ENCODE measurements at places on chromosomes 5 and 9.

GRCh38 chr5:122030251-122030650 lies 47.8 kb downstream of the LOX start:
- DNase-seq: no peak

- no peak for DNase-seq
These were observed 351.5 kb downstream of the GADD45G start for GRCh38 chr9:89956331-89956730.

GRCh38 chr5:54753034-54753433 lies 232.4 kb downstream of the ESM1 start:
- DNase-seq: no peak

GRCh38 chr9:134809826-134810225 lies 70.8 kb upstream of the FCN2 start:
- no peak for DNase-seq

- DNase-seq: no peak
These were observed 1.3 kb downstream of the NOTCH1 start for GRCh38 chr9:136544548-136544963.

DNA sequence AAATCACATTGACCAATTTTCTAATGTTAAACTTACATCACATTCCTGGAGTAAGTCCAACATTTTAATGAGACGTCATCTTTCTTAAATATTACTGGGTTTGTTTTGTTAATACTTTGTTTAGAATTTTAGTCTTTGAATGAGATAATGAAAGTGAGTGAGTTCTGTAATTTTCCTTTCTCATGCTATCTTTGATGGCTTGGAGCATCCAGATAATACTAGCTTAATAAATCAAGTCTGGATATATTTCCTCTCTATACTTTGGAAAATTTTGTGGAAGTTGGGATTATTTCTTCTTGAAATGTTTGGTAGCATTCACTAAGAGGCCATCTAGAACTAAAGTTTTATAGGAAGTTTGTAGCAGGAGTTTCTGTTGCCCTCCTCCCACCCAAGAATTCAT lies 90.8 kb upstream of the IL7R start:
- no peak for DNase-seq

DNA sequence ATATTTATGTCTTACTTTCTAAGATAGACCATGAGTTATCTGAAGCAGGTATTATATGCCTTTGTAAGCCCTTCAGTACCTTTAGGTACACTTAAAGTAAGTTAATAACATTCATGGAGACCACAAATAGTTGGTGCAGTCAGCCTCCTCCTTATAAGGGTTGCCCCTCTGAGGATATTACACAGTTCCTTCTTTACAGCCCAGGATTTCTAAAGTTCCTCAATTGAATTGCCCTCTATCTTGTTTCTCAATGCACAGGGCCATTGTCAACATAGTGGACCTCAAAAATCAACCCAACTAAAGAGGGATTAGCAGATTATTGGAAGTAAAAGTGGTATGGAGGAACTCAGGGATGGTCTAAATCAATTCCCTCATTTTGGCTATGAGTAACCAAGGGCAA lies 50.3 kb downstream of the HMHB1 start:
- DNase-seq: no peak

- DNase-seq: no peak
These were observed 119.2 kb downstream of the RGS3 start for GRCh38 chr9:113582698-113583200.

GRCh38 chr9:26551451-26551850 lies 341.2 kb downstream of the CAAP1 start:
- DNase-seq: no peak

DNA sequence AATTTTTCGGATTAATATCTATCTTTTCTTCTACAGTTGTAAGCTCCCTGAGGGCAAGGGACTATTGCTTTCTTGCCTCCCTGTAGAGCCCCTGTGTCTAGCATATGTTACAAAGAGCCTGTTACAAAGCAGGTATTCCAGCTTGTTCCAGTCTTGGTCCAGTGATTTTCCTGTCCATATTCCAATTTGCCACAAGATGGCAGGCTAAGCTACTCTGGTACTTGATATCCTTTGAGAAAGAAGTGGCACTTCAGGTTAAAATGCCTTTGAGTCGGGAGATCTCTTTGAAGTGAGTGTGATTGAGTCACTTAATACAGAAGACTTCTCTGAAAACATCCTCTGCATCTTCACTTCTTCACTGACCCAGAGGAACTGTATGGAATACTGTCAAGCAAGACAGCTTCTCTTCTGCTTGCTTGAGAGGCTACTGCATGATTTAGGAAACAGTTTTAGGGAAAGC lies 24.5 kb downstream of the CAVIN4 start:
- DNase-seq: no peak

GRCh38 chr5:61280205-61280604 lies 51.9 kb upstream of the ZSWIM6 start:
- DNase-seq: no peak

DNA sequence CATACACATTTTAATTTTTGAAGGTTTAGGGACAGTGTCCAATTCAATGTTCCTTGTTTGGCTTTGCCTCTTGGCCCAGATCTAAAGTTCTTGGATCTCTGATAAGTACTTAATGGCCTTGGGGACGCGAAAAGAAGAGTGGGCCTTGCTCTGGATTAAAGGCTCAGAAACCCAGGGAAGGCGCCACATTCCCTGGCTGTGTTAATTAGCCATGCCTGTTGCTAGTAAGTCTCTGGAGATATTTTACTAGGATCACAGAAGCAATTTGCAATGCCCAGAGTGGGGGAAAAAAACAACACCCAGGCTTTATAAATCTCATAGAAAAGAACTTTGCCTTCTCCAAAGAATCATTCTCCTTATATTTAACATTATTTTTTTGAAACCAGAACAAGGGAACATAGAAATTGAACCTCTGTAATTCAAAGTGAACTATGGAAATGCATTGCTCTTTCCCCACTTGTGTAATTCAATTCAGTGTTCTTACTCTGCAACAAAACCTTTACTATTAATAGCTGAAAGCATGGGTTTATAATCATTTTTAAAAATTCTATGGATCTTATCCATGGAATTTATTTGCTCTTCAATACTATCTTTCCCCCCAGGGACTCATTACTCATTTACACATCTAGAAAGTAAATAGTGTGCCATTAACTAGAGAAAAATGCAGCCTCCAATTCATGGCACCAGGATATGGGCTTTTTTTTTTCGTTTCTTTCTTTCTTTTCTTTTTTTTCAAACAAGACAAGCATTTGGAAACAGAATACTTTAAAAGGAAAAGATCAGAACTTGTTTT lies 172.2 kb upstream of the ANKRD55 start:
- no peak for DNase-seq

- no peak for DNase-seq
These were observed 29.8 kb downstream of the ANKRD33B start for GRCh38 chr5:10593531-10594181.

DNA sequence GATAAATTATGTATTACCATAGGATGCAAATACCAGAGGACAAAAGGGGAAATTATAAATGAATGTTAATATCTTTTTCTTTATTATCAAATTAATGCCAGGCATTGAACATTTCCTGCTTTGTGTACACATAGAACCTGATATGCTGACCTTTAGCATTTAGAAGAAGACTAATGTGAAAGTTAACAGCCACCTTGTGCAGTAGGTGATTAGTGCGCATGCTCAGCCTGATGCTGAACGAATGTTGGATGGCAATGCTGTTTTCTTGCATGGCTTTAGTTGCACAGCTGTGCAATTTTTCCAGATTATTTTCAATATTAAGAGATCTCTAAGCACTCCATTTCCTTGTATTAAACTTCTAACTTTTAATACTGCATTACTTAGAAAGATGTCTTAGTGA lies 45.5 kb downstream of the CCNH start:
- DNase-seq: no peak

DNA sequence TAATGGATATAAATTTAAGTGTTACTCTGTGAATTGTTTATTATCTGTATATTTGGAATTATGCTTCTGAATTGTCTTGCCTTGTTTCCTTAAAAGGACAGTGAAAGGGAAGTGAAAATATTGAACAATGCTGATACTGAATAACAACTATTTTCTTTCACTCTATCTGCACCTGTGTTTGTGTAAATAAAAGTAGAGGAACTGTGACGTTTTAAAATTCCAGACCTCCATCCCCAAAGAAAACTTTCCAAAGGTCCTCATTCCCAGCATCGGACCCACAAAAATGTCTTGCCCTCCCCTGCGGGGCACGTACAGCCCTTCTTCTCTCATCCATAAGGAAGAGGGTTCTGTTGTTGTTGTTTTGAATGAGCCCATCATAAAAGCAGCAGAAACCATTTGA lies 100.0 kb downstream of the NLN start:
- no peak for DNase-seq
